ENCODE measurements at places on chromosomes 5 and 9.

DNA sequence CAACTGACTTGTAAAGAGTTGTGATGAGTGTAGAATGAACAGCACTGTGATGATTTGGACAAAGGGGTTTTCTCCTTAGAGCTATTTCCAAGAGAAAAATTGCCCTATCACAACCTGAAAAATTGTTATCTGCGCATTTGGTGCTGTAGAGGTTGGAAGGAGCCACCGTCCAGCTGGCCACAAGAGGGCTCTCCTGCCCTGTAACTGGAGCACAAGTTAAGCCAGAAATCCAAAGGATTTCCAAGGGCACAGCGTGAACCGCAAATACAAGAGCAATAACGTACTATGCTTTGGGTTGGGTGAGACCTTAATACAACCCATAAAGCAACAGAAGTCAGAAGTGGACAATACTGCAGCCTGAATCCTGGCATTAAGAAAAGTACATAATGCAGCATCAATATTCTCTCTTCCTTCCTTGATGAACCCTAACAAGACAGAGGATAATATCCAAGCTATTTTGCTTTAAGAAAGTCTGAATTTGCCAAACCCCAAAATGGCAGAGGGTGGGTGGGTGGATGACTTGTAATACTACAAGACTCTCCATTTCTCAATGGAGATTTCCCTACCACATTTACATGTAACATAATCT, 56.8 kb upstream of the SMIM32 start:
- DNase-seq: no peak

DNA sequence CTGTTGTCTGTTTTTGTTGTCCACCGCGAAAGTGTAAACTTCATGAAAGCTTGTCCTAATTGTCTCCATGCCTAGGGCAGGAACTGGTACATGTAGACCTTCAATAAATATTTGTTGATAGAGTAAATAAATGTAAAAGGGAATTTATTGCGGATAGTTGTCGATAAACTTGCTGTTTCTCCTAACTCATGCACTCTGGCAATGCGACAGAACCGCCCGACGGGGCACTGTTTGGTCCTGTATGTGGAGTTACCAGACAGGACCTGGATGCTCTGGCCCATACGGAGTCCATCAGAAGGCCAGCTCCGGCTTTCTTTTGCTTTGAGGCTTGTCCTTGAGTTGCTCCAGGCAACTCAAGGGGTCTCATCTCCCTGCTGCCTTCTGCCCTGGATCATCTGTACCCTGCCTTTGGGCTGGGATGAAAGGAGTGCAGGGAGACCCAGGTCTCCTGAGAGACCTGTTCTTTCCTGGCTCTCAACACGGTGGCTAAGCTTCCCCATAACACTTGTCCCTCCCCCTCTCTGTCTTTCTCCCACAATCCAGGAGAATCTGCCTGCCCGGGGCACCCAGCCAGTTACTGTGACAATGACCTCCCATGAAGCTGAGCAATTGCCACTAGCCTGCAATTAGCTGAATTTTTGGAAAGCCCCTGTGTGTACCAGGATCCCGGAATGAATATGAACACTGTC, 149.5 kb upstream of the PTCH1 start:
- DNase-seq: no peak

DNA sequence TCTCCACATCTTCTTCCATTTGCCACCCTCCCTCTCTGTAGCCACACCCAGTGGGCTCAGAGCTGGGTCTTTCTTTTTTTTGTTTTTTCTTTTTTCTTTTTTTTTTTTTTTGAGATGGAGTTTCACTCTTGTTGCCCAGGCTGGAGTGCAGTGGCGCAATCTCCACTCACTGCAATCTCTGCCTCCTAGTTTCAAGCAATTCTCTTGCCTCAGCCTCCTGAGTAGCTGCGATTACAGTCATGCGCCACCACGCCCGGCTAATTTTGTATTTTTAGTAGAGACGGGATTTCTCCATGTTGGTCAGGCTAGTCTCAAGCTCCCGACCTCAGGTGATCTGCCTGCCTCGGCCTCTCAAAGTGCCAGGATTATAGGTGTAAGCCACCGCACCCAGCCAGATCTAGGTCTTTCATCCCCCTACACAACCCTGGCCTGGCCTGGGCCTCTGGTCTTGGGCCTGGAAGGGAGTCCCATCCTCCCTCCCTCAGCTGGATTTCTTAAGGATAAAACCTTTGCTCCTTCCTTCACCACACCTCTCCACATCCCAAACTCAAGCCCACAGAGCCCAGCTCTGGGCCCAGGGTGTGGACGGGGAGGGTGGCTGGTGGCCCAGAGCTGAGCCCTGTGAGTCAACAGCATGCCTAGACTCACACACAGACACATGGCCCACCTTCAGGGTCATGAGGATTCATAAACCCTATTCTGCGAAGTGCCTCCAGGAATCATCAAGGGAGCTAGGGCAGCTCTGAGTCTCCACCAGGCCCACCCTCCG, 18.8 kb upstream of the KCNIP1 start:
- DNase-seq: no peak

GRCh38 chr9:136022731-136023409, 61.7 kb upstream of the UBAC1 start:
- DNase-seq: no peak

DNA sequence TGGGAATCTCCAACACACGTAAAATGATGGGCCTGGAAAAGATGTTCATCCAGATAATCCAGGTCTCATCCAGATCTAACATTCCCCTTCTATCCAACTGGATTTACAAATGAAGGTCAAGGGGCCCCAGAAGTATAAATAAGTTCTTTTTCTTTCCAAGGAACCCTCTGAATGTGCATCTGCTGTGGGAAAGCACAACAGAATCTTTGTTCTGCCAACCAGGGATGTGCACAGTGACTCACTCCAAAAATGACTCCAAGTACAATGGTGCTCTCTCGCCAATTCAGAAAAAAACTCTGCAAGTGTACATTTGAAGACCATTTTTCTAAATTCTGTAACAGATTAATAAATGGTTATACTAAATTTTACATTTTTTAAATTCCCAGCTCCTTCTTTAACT, 12.4 kb downstream of the RAPGEF6 start:
- DNase-seq: no peak

- DNase-seq: no peak
Measured at GRCh38 chr5:124665625-124666024, 80.8 kb downstream of the ZNF608 start.

Measured in cortex of kidney (tissue), 1 donor.